ENCODE measurements at places on chromosomes 13 and 19.

GRCh38 chr13:35797991-35798390 lies 321.5 kb upstream of the MAB21L1 start:
- no peak for DNase-seq

DNA sequence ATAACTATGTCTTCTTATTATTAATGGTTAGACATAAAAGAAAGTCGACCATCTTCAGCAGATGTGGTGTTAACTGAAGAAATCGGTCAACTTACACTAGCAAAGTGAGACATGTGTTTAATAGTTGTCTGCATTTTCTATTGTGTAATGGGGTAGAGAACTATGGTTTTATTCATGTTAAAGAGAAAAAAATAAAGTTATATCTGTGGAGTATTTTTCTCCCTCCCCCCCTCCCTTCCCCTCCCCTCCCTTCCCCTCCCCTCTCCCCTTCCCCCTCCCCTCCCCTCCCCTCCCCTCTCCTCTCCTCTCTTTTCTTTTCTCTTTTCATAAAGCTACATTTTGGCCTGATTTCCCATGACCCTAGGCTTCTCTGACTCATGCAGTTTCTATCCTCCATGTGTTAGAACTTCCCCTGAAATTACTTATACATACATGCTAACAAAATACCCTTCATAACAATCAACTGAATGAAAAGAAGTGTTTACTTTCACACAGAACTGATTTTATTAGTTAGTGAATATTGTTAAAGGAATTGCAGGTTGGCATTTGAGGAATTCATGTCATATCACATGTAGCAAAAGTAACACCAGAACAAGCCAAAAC lies 1431.0 kb upstream of the ATXN8OS start:
- no peak for DNase-seq

DNA sequence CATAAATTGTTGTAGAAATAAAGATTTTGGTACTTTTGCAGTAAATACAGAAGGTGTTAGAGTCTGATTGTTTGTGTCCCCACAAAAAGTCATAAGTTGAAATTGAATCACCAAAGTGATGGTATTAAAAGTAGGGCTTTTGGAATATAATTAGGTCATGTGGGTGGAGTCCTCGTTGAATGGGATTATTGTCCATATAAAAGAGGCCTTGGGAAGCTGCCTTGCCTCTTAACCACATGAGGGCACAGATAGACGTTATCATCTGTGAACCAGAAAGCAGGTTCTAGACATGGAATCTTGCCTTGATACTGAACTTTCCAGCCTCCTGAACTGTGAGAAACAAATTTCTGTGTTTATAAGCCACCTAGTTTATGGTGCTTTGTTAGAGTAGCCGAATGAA lies 186.8 kb downstream of the PRR20E start:
- no peak for DNase-seq

- no peak for DNase-seq
These were observed 29.8 kb upstream of the TM9SF2 start for GRCh38 chr13:99471221-99472121.

DNA sequence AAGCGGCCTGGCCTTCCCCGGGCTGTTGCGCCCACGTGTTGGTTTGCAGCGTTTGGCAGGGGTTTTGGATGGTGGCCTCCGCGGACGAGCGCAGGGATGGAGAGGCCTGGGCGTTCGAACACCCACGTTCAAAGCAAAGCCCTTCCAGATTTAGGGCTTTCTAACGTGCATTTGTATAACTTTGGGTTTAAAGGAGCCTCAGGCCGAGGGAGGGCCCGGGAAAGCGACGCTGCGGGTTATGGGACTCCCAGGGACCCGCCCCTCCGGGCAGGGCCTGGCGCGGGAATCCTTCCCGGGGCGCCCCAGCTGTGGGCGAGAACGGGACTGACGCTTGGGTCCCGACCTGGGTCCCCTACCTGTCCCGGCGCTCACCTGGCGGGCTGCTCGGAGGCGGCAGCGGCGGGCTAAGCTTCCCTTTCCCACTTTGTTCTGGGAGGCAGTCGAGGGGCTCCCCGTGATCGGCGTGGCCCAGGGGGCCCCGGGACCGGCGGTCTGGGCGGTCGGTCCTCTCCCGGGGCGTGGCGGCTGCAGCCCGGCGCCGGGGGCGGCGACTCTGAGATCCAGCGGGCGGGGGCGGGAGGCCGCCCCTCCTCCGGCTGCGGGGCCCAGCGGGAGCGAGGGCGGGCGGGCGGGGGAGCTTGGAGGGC lies at the start of gene FBXO17:
TSS of gene FBXO17 (minus strand) at position 529 of the 647 bp plus-strand sequence. CDS start 25,423 bp downstream, outside the sequence.
- DNase-seq: peak; percentile 67

Measured in mesothelial cell of epicardium (in vitro differentiated cells).